ENCODE measurements at places on chromosomes 6 and 20.

GRCh38 chr6:56899311-56899710 is 55.6 kb upstream of the BEND6 start:
- no peak for DNase-seq

DNA sequence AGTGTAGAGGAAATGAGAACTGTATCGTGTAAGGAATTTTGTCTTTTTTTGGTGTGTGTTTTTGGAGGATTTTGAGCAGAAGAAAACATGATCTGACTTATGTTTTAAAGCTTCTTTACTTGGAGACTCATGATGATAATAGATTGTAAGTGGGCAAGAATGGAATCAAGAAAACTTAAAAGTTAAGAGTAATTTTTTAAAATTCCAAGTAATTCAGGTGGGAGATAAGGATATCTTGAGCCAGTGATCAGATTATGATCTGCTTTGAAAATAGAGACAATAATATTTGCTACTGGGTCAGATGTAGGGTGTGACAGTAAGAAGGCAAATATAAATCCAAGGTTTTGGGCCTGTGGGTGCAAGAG is 734 bp downstream of the ZSCAN26 start:
- DNase-seq = no peak

GRCh38 chr20:1468117-1468624 is 1.5 kb upstream of the NSFL1C start:
- no peak for DNase-seq

GRCh38 chr20:17320456-17320855 is 93.6 kb downstream of the PCSK2 start:
- DNase-seq = no peak

DNA sequence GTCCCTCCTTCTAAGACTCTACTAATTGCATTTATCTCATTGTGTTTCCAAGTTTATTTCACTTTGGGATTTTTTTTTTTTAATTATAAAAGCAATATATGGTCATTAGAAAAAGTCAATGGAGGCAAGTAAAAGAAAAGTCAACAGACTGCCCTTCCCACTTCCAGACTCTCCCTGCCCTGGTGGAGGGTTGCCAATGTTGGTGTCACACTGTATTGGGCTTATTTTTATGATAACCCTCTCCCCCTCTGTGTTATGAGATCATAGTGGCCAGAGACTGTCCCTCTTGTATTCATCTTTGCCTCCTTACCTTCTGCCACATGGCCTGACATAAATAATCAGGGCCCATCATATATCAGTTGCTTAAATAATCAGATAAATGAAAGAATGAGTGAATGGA is 63.4 kb downstream of the LRRC1 start:
- no peak for DNase-seq

- DNase-seq = no peak
Observed at GRCh38 chr6:29995340-29995777, 53.0 kb downstream of the HLA-A start.

GRCh38 chr6:143005816-143006215 is 54.9 kb upstream of the AIG1 start:
- no peak for DNase-seq

All from AG09309 (cell line).